ENCODE measurements at places on chromosomes 1 and 21. TPM values are rescaled to one million over a fixed set of nuclear protein-coding genes. Genes with fewer than 3 reads are reported as not detected.

DNA sequence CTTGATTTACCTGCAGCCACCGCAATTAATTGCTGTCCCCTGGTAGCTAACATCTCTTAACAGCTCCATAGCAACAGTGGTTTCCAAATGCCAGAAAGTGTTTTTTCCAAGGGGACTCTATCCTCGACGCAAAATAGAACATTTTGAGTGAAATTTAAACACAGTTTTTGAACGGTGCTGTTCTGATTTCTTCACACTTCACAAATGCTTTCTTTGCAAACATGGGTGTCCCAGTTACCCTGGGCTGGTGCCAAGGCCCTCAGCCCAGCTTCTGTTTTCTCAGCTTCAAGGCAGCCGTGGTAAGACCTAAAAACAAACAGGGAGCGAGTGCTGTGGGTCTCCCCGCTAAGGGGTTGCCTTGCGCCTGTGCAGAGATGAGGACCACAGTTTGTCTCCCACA is 147.3 kb upstream of the VAMP3 start:
- no peak for DNase-seq

GRCh38 chr1:117051224-117052064 is 8.7 kb upstream of the TTF2 start:
- DNase-seq, result no peak

- DNase-seq, result no peak
These were observed 62.7 kb upstream of the IPO9 start for GRCh38 chr1:201766131-201766866.

DNA sequence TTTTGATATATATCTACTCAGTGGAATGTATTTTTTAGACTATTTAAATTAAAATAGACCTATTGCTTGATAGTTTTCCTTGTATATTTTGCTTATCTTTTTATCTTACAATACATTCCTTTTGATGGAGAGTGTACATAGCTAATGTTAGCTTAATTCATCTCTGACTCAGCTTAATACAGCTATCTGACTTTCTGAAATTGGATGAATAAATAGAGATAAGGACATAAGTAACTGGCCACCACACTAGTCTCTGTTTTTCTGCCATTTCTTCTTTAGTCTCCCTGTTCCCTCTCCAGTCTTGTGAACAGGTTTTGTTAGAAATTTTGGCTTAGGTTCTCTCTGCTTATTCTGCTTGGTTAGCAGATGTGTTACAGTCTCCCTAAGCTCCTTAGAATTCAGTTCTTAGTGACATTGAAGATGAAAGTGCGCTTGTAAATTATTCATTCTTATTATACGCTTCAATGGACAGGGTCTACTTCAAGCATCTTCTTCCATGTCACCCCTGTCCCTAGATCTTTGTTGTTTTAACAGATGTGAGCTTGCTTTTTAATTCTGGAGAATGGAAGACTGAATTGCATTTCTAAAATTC is 59.6 kb downstream of the XPR1 start:
- no peak for DNase-seq

GRCh38 chr1:219350172-219350931 is 176.7 kb downstream of the LYPLAL1 start:
- DNase-seq, result no peak

DNA sequence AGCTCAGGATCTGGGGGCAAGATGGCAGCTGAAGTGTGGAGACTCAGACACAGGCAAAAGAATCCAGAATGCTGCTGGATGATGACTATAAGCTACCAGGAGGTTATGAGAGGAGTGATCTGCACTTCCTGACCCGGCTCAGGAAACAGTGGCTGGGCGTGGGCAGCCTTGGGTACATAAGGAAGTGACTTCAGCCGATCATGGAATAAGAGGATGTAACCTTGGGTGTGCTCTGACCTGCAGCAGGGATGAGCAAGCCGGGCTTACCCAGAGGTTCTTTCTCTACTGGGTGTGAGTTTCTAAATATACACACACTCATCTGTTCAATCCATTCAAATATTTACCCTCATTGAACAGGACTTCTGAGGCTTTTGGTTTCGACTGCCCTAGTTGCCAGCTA is 62.7 kb downstream of the CD34 start:
- DNase-seq, result no peak

DNA sequence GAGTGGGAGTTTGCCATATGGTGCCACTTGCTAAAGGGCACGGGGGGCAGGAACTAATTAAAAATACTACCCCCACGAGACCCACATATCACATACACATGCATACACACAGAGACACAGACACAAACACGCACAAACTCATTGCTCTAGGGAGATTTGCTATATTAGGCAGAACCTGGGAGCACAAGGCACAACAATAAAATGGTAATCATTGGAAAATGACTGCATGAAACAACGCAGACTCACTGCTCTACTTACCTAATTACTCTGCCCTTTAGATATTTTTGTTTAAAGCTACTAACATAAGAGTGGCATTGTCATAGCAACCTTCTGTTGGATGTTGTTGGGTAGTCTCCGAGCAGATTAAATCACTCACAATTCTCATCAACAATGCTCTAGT is 20.3 kb upstream of the RGS4 start:
- DNase-seq, result no peak

DNA sequence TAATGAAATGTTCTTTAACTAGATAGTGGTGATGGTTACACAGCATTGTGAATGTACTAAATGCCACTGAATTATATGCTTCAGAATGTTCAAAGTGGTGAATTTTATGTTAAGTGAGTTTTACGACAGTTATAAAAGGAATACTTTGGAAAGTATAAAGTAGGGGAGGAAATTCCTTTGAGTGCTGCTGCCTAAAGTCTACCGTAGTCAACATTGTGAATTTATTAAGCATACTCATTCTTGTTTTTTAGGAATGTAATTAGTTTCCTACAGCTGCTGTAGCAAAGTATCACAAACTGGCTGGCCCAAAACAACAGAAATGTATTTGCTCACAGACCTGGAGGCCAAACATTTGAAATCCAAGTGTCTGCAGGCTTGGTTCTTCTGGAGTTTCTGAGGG is 73.0 kb downstream of the SWT1 start:
- no peak for DNase-seq

DNA sequence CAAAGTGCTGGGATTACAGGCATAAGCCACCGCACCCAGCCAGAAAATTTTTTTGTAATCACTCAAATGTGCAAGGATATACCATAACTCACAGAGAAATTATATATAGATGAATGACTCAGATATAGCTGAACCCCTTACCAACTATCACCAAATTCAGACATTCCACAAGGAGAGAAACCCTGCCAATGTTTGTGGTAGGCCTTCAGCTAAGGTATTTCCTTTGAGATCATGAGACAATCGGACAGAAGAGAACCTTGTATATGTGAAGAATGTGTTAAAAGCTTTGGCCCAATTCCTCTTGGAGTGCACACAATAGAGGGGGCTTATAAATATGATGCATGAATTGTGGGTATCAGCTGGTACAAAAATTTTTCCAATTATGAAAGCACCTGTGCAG is 50.7 kb downstream of the ZNF684 start:
- DNase-seq, result no peak

GRCh38 chr1:54777011-54777410 is 12.7 kb upstream of the PARS2 start:
- DNase-seq, result no peak

DNA sequence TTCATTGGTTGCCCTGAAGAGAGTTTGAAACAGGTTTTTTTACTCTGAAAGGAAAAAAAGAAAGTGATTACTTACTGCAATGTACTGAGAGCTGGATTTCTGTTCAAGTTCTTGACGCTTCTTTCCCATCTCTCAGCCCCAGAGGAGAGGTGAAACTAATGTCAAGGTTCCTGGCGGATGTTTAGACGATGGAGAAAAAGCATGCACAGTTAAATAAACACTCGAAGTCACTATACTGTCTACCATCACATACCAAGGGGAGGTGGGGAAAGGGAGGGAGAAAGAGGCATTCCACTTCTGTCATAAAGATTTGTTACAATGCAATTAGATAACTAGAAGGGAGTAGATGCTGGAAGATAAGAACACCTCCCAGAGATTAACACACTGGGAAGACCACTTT is 177.0 kb upstream of the TNR start:
- no peak for DNase-seq

The SLC30A1 gene
- 38.0 TPM for polyA plus RNA-seq

The HLCS gene
- polyA plus RNA-seq, result 17.4 TPM

The SPRR3 gene
- 0.49 TPM for polyA plus RNA-seq

The ELAVL4 gene
- 3.8 TPM for polyA plus RNA-seq

The NBPF6 gene
- not detected for polyA plus RNA-seq

The C1QC gene
- 12.0 TPM for polyA plus RNA-seq

The LMX1A gene
- polyA plus RNA-seq, result 0.04 TPM
